ENCODE measurements at places on chromosomes 6 and 20.

DNA sequence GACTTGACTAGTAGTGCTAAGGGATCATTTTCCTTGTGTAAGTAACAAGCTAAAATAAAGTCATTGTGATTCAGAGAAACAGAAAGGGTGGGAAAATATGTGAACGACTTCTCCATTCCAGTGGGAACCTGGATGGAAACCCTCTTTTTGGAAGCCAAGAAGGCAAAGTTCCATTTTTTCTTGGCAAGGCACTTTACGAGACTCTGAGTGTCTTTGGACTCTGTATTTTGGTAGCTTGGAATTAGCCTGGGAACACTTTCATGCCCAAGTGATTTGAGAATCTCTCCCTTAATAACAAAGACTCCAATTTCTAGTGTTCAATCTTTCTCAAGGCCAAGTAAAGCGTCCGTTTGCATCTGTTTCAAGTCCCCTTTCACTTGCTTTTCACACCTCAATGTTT, 100.5 kb upstream of the SASH1 start:
- no peak for DNase-seq

GRCh38 chr20:31515072-31515774, 981 bp downstream of the HM13 start:
- no peak for DNase-seq

GRCh38 chr6:76250666-76251065, 178.2 kb upstream of the IMPG1 start:
- DNase-seq = no peak

- DNase-seq = no peak
These were observed 63.8 kb downstream of the ELOVL5 start for GRCh38 chr6:53284901-53285300.

- no peak for DNase-seq
These were observed 29.9 kb downstream of the ID4 start for GRCh38 chr6:19866985-19867627.

- DNase-seq = no peak
These were observed 75.9 kb downstream of the RTN4IP1 start for GRCh38 chr6:106553440-106553839.
